CD4-positive, alpha-beta T cell treated with Interleukin-15 for 1 hour (primary cell): ENCODE measurements at places on chromosomes 6 and 20.

GRCh38 chr6:147586044-147586443, 77.6 kb downstream of the SAMD5 start:
- no peak for DNase-seq

DNA sequence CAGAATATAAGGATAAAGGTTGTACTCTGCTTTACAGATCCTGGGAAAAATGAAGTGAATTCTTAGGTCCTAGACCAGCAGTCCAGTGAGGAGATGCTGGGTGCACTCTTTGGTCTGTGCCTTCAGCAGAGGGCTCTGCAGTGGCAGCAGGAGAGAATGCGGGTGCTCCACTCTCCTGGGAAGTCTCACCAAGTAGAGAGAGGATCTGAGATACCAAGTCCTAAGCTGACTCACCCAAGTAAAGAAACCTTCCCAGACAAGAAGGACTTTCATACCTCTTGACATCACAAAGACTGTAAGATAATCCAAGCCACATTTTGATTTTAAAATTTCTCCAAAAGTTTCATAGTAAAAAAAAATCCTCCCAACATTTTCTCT, 116.9 kb upstream of the EMILIN3 start:
- DNase-seq, result no peak

DNA sequence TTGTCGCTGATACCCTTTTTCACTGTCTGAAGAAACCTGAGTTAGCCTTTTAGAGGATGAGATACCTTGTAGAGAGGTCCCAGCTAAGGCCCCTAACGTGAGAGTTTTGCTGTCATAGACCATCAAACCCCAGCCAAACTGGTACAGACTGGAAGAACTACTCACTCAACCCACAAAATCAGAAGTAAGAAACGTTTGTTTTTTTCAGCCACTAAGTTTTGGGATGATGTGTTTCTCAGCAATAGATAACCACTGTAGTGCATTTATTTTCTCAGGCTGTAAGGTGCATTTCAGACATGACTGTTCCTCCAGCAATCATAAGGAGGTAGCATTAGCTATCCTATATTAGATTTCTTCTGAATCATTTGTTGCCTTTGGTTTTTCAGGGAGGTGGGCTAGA, 407.3 kb upstream of the FLRT3 start:
- DNase-seq, result no peak

DNA sequence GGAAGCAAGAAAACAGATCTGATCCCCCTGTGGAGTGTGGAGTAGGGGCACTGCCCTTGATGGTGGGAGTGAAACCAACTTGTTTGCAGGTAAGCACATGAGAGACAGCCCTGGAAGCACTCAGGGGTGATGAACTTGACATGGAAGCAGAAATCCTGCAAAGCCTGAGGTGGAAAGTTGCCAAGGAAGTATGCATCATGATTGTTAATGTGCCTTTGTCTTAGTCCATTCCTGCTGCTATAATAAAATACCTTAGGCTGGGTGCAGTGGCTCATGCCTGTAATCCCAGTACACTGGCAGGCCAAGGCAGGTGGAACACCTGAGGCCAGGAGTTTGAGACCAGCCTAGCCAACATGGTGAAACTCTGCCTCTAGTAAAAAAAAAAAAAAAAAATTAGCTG, 40.2 kb upstream of the IFNGR1 start:
- DNase-seq, result no peak

DNA sequence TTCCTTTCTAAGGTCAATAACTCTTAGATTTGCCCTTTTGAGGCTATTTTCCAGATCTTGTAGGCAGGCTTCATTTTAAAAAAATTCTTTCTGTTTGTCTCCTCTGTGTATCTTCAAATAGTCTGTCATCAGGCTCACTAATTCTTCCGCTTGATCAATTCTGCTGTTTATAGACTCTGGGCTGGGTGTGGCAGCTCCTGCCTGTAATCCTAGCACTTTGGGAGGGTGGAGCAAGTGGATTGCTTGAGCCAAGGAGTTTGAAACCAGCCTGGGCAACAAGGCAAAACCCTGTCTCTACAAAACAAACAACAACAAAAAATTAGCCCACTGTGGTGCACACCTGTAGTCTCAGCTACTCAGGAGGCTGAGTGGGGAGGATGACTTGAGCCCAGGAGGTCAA, 40.0 kb upstream of the SCP2D1 start:
- no peak for DNase-seq

GRCh38 chr6:42163981-42164380, 9.2 kb upstream of the GUCA1A start:
- no peak for DNase-seq

- DNase-seq, result no peak
These were observed 3.1 kb upstream of the TTK start for GRCh38 chr6:80001337-80001736.

- DNase-seq, result no peak
These were observed 15.7 kb upstream of the TBC1D22B start for GRCh38 chr6:37241775-37242428.

DNA sequence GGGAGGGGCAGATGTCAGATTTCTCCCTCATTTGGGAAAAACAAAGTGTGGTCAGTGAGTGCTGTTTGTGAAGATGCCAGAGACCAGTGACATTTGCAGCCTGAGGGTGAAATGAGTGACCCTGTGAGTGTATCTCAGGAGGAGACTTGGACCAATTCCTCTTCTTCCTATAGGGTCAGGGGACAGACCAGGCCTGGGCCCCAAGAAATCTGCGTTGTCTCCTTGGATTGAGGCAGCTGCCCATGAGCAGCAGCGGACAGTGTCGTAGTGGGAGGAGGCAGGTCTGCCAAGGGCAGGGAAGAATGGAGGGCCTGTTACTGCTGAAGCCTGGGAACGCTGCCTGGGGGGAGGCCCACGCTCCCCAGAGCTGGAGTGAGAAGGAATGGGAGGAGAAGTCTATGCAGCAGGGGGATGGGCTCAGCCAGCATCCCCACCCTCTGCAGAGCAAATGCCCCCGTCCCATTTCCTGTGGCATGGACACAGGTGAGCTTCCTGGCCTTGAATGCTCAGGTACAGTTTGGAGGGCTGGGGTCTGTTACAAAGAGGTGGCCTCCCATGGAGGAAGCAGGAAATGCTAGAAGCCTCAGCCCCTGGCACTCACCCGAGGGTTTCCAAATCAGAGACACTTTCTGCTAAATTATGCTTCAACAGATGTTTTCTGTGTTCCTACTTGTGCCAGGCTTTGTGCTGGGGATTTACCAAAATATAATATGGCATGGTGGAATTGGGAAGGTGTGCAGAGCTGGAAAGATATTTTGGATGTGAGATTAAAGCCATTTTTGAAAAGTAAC, 29.8 kb downstream of the DAAM2 start:
- DNase-seq, result no peak

DNA sequence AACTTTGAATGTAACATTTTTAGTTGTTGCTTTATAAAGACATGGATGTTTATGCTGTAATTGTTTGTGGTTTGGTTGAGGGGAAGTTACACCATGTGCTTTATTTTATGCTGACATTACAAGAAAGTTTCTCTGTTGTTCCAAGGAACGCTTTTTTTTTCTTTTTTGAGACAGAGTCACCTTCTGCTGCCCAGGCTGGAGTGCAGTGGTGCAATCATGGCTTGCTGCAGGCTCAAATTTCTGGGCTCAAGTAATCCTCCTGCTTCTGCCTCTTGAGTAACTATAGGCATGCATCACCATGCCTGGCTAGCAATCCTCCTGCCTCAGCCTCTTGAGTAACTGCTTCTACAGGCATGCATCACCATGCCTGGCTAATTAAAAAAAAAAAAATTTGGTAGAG, 21.0 kb upstream of the IFNGR1 start:
- peak; percentile 79 for DNase-seq

GRCh38 chr6:56437171-56437900, 190.0 kb upstream of the COL21A1 start:
- DNase-seq, result no peak

DNA sequence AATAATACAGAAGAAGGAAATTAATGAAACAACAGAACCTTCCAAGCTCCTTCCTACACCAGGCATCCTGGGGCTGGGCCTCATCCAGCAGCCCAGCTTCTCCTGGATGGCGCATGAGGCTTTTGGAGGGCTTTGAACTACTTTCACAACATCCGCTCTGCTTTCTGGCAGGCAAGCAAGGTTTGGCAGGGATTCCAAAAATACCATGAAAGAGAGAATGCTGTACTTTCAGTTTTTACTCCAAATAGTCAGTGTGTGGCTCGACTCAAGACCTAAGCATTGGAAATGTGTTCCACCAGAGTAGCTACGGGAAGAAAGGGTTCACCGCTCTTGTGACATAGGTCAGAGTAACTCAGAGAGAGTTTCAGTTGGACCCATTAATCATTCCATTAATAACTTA, 125.4 kb downstream of the OPRM1 start:
- DNase-seq, result no peak

DNA sequence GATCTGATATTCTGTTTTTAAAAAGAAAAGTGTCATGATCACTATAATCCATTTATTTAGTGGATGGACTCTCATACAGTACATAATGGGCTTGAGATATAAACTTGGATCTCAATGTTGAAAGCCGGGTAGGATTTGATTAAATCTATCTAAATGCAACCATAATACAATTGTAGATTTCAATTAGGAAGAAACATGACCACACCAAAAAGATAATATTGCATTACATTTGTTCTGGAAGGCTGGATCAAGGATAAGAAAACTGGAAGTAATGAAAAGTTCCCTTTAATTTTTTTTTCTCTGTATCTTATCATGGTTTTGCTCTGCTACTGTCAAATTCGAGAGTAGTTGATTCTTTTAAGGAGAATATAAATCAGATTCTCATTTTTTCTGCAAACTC, 51.3 kb upstream of the UFL1 start:
- no peak for DNase-seq

DNA sequence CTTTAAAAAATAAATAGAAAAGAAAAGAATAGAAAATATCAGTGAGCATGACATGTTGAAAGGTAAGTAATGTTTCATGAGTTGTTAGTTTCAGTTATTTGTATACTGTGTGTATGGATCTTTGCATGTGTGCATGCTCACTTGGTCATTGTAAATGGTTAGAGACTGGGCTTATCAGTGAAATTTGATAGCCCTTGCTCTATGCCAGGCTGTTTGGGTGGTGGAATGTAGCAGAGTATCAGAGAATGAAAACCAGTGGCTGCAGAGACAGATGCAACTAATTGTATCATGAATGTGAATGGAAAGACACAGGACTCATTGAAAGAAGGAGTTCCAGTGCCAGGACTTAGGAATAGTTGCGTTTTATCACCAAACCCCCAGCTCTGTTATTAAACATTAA, 4.2 kb downstream of the GSTA2 start:
- DNase-seq, result no peak

DNA sequence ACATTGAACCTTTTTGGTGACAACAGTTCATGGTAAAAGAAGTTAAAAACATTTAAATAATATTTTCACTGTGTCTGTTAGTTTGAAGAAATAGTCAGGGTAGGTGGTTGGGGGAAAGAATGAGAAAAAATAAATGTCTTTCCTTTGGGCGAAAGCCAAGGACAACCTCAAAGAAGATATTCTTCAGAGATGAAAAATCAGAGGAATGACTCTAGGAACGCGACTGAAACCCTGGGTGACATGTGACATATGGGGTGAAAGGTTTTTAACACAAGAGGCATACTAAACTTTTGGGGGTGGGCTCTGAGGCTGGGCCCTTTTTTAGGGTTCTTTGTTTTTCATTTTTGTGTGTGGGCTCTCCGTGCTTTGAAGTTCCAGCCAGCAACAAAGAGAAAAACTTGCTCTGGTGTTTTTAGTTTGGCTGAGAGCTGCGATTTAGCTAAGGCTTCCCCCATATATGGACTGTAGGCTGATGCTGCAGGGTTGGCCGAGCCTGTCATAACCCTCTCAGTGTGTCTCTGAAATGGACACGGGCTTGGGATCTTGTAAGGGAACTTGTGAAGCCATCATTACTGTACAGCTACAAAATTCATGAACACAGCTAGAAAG, 610.1 kb upstream of the ARID1B start:
- DNase-seq, result no peak

DNA sequence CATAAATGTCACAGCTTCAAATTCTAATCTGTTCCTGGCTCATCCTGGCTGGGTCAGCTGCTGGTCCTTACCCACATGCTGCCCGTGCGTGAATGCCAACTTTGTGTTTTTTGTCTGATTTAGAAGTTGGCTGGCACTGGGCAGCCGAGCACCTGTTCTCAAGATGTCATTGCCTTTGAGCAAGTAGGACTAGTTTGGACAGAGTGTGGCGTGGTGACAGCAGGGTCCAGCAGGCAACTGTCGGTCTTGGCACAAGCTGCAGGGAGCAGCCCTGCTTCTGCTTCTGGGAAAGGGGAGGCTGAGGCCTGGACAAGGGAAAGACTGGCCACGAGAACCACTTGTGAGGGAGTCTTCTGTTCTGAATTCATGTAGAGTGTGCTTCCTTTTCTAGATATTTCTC, 26.4 kb upstream of the ADRM1 start:
- DNase-seq, result no peak
